ENCODE measurements at places on chromosomes 7 and 10.

GRCh38 chr10:130025811-130026485, 61.9 kb upstream of the EBF3 start:
- no peak for DNase-seq

DNA sequence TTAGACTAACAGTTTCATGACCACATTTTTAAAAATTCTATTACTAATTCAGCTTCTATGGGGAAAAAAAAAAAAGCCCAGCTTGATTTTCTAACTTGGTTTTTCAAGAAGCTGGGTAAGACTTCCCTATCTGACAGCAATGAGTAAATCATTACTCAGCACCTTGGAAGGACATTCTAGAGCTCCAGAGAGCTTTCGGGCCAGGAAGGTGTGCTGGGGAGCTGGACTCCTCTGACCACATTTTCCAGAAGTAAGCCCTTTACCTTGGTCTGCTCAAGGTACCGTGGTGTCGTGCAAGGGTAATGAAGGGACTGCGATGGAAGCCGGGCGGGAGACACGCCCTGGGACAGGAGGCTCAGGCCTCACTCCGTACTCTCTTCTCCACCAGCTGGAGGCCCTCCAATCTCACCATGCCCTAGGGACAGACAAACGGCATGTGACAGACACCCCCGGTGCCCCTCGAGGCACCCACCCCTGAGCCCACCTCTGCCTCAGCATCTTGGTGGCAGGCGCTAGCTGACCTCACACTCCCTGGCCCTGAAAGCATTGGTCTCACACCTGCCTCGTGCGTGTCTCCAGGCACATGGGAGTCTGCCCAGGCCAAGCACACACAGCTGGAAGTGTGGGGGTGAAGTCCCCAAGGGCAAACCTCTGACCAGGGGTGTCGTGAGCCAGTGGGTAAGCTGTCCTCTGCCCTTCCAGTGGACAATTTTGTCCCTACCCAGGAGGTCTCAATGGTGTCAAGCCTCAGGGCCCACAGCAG, 152.1 kb downstream of the OAT start:
- DNase-seq, result no peak

GRCh38 chr10:132876993-132877431, 65.4 kb downstream of the CFAP46 start:
- no peak for DNase-seq

GRCh38 chr10:64379898-64380297, 858.7 kb downstream of the REEP3 start:
- DNase-seq, result no peak

GRCh38 chr7:75992083-75992755, 2.2 kb downstream of the TMEM120A start:
- no peak for DNase-seq

- DNase-seq, result no peak
These were observed 88.0 kb downstream of the PLXDC2 start for GRCh38 chr10:19904202-19904661.

DNA sequence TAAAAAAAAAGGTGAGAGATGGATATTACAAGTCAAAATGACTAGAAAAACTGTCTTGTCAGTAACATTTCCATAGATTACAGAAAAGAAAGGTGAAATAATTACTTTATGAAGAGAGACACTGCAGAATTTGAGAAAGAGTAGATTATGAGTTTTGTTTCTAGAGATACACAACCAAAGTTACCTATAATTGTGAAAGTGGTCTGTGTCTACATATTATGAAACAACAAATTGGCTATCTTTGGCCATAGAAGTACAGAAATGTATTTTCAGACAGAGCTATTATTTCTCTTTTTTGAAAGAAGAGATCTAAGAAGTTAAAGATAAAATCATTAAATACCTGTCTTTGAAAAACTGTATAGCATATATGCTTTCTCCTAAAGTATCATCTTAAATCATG, 30.1 kb downstream of the KCND2 start:
- DNase-seq, result no peak

- no peak for DNase-seq
These were observed 208.9 kb downstream of the TMEM26 start for GRCh38 chr10:61244261-61244775.

- no peak for DNase-seq
These were observed 74.9 kb upstream of the OGDHL start for GRCh38 chr10:49837051-49837478.

DNA sequence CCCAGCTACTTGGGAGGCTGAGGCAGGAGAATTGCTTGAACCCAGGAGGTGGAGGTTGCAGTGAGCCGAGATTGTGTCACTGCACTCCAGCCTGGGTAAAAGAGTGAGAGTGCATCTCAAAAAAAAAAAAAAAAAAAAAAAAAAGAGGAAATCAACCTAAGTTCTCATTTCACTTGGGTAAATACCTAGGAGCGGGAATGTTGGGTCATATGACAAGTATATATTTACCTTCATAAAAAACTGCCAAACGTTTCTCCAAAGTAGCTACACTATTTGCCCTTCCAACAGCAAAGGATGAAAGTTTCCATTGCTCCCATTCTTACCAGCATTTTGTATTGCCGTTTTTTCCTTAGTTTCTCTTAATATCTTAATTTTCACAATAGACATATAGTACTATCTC, 9.8 kb downstream of the P4HA1 start:
- no peak for DNase-seq

- DNase-seq, result no peak
These were observed 2.1 kb downstream of the ADK start for GRCh38 chr10:74153123-74153522.

DNA sequence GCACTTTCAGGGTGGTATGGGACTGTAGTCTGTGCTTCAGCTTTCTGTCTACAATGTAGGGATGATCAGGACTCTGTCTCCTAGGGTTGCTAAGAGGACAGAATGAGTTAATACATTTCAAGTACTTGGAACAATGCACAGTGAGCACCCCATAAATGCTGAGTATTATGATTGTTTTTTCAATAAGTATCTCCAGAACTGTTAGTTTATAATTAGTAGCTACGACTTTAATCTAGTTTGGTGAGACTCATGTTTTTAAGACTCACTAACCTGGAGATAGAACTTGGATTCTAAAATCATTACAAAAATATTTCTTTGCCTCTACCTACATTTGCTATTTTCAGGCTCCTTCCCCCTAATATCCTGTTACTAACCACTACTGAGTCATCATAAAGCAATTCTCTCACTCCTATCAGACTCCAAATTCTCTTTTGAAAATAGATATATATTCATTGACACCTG, 95.3 kb downstream of the CPED1 start:
- DNase-seq, result no peak

- no peak for DNase-seq
These were observed 97.5 kb downstream of the UNCX start for GRCh38 chr7:1329966-1330800.

DNA sequence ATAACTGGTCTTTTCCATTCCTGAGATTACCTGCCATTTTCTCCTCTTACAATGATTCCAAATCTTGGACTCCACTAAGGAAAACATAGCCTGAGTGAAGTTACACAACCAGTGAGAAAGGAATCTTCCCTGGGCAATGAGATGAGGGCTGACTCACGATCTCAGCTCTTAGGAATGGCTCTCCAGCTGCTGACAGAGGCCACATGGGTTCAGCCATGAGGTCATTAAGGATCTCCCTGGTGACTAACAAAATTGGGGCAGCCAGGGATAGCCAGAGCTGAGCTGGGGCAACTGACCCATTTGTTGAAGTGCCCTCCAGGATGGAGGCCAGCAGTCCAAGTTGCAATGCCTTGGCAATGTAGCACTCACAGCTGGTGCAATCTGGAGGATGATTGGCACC, 78.7 kb upstream of the MKLN1 start:
- DNase-seq, result no peak

- peak; percentile 52 for DNase-seq
These were observed 5.7 kb upstream of the PRR15 start for GRCh38 chr7:29557954-29558353.

DNA sequence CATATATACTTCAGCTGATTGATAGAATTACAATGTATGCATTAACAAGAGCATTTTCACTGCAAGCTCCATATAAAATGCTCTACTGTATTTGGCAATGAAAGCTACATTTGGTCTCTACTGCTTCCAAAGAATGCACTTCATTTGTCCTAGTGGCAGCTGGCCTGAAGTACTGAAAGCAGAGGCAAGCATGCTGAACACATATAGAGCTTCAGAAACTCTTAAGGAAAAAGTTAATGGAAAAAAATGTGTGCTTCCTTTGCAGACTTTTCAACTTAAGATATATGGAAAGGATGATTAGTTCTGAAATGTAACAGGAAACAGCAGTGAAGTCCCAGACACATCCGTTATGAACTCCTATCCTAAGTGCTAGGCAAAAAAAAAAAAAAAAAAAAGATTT, 537.1 kb upstream of the POM121L12 start:
- DNase-seq, result no peak

DNA sequence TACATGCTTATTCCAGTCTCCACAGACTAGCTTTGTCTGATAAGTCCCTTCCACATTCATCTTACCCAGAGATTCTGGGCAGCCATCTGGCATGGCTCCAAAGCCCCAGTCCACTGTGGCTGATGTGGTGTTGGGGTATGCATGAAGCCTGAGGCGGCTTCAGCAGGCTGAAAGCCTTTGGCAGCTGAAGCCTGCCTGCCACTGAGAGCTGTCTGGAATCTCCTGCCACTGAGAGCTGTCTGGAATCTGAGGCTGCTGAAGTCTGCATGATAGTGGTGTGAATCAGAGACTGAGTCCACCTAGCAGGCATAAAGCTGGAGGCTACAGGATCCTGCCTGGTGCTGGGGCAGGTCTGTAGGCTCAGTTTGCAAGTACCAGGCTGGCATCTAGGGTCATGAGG, 87.1 kb downstream of the DYNC1I1 start:
- DNase-seq, result no peak

DNA sequence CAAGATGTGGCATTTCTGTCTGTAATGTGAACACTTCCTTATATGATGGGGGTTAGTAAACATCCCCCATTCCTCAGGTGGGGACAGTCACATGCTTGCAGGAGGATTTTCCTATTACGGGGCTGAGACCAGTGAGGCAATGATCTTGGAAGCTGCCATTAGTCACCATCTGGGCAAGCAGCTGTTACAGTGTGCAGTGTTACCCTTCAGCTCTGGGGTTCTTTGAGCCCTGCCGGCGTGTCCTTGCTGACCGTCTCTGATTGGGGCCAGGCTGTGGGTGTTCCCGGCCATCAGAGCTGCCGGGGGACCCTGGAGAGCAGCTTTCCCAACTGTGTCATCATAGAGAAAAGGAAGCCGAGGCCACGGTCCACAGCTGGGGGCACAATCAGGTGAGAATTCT, 126.8 kb upstream of the FAM20C start:
- DNase-seq, result no peak
